ENCODE measurements at places on chromosomes 7 and 10.

DNA sequence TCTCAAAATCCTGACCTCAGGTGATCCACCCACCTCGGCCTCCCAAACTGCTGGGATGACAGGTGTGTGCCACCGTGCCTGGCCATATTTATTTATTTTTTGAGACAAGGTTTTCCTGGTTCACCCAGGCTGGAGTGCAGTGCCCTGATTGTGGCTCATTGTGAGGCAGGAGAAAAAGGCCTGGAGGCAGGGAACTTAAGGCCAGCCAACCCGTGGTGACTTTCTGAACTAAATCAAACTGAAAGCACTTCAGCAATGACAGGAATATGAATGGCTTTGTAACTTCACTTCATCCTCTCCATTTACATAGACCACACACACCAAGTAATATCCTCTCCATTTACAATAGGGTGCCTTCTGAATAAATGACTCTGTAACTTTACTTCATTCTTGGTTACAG lies 124.4 kb downstream of the CCDC3 start:
- no peak for DNase-seq

DNA sequence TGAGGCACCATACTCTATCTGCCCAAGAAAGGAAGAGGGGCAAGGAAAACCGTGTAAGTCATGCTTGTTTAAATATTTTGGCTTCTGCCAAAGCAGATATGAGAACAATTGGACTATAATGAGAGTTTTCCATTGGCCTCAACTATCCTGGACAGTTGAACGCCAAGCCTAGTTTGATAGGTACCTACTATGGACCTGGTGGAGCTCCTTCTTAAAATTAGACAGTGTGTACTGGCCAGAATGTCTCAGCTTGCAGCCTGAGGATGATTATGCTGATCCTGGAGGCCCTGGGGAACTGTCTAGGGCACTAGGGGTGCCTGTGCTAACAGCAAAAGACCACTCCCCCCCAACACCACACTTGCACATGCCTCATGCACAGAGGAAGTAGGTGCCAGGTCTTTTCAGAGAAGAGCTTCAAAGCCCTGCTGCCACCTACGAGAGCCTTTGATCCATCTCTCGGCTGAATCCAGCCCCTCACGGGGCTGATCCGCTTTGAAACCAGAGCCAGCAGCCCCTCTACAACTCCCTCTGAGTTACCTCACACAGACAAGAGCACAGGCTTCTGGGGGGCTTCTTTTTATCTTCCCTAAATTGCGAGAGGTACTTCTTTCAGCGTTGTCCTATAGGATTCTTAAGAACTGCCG lies 473.8 kb upstream of the GALNT17 start:
- no peak for DNase-seq

DNA sequence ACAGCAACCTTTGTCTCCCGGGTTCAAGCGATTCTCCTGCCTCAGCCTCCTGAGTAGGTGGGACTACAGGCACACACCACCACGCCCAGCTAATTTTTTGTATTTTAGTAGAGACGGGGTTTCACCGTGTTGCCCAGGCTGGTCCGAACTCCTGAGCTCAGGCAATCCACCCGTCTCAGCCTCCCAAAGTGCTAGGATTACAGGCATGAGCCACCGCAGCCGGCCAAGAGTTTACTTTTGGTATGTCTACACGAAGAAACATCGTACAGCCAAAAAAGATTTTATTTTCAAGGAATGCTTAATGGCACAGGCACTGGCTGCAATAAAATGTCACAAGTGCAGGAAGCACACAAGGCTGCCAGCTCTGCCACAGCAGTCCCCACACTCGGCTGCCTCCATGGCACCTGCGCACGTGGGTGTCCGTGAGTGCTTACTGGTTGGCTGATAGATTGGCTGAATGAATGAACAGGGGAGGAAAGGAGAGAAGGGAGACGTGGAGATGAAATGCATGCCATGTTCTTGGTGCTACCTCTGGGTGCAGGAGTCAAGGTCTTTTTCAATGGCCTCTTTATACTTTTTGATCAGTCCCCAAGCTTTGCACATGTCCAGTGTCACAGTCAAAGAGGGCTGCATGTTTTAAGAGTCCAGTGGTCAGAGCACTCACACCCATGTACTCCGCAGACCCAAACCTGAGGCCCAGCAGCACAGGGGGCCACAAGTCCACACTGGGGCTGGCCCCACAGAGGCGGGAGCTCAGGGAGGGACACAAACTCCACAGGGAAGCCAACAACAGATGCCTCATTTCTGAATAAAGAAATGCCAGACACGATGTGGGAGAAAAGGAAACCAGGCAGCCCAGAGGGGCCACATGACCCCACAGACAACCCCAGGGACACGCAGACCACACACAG lies 198.2 kb downstream of the MAD1L1 start:
- no peak for DNase-seq

DNA sequence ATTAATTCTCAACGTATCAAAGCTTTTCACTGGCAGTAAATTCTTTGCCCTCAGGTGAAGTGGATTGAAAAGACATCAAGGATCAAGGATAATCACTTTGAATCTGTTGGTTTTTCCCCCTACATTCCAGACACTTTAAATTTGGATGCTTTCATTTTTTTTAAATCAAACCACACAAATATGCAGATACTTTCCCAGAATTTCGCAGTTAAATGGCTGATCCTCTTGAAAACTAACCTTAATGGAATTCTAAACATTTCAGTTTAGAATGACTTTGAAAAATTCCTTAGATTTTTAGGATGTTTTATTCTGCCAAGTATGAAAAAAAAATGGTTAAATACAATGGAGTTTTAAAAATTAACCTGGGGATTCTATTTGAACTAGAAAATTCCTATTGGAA lies 325.9 kb downstream of the GFRA1 start:
- no peak for DNase-seq

- no peak for DNase-seq
Observed at GRCh38 chr10:124076148-124076733, 17.2 kb downstream of the CHST15 start.

DNA sequence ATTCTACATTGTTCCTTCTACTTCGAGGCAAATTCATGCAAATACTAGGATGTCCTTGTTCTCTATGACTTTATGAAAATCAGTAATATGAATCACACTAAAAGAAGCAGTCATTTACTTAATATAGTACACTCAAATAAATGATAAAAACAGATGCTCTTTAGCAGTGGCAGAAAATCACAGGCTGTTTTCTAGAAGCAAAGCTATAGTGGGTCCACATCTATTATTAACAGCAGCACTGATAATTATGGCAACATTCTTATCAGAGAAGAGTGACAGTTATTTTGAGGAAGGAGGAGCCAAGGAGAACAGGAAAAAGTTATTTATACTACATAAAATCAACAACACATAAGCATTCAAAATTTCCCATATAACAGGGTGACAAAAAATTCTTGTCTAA lies 16.5 kb downstream of the KIF5B start:
- DNase-seq = no peak

- DNase-seq = no peak
Observed at GRCh38 chr10:44362866-44363711, 21.8 kb downstream of the CXCL12 start.

- DNase-seq = no peak
Observed at GRCh38 chr7:43905209-43905946, 1.0 kb downstream of the URGCP start.

DNA sequence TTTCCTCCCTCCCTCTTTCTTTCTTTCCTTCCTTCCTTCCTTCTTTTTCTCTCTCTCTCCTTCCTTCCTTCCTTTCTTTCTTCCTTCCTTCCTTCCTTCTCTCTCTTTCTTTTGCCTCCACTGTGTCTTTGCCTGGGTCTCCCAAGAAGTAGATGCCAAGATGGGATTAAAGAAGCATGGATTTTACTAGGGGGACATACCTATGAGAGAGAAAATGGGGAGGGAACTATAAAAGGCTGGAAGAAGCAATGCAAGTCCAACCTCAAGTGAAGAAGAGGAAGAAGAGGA lies 33.3 kb upstream of the CRTAC1 start:
- no peak for DNase-seq

DNA sequence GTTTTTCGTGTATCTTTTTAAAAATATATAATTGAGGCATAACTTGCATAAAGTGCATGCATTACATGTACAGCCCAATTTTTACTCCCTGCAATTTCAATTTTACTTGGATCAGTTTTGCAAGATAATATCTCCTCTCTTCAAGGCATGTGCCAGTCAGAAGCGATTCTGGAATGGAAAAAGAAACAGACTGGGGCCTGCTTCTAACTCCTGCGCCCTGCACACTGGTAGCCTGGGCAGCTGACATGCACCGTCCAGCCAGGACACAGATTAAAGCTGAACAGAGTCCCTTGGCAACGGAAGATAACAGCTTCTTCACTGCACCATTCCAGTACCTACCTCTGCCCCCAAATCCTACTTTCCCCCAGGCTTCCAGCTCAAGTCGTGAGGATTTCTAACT lies 182.1 kb downstream of the FAM107B start:
- no peak for DNase-seq

GRCh38 chr7:83821866-83822265 lies 172.9 kb upstream of the SEMA3E start:
- DNase-seq = no peak

DNA sequence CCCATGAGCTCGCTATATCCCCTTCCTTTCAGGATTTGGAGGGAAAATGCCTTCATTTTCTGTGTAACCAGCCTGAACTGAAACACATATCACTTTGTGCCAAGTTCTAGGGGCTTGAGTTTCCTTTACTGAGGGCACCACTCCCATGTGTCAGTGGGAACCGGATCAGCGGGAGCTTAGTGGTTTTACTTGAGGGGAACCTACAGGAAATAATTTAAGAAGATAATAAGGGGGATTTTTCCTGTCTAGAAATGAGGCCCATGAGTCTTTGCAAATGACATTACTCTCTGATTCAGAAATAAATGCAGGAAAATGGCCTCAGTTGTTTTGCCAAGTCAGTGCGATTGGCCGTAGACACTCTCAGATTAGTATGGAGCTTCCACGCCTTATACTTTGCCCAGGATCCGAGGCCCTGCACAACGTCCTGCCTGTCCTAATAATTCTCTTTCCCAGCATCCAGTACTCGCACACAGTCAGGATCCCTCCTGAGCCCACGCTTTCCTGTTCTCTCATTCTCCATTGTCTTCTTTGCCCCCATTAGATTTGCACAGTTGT lies 86.4 kb upstream of the LYZL1 start:
- DNase-seq = no peak

GRCh38 chr7:30829471-30829870 lies 58.3 kb downstream of the MINDY4 start:
- DNase-seq = no peak

DNA sequence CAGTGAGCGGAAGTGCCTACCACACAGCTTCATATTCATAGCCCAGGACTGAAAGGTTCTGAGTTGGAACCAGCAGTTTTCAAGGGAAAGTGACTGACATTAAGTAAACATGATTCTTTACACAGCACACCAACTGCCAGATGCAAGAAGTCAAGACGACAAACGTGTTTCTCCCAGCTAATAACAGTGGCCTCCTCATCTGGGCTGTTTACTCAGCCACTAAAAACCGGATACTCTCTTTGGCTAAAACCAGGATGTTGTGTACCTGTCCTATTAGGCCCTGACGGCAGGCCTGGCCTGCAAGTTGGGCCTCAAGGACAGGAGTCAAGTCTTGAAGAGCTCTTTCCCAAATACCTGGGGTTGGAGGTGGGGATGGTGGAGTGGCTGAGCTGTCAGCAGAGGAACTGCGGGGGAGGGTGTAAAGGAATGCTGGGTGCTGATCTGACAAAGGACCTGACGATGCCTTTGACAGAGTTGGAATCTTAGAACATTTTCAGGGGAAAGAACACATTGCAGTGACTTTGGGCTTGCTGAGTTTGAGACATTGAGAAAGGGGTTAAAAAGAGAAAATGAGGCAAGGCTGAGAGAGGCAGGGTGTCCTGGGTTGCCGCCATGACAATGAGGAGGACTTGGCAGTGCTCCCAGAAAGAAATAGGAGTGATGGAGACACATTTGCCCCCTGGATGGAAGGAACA lies 57.7 kb downstream of the STEAP1B start:
- DNase-seq = no peak

DNA sequence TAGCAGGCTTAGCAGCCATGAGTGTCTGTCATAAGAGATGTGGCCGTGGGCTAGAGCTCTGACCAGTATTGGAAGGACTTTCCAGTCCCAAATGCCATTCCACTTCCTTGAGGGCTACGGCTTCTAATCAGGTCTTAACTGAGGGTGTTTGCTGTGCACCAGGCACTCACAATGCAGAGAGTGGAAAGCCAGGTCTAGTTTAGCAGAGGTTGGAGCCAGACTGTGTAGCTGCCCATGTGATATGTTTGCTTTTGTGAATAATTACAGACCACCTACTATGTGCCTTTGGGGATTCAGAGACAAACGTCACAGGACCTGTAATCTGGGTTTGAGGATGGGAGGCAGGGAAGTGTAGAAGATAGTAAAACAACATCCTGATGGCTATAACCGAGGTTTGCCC lies 79.8 kb downstream of the WDFY4 start:
- DNase-seq = no peak

GRCh38 chr7:72161534-72161933 lies 250.6 kb downstream of the CALN1 start:
- DNase-seq = no peak

GRCh38 chr10:3955955-3956617 lies 171.1 kb upstream of the KLF6 start:
- DNase-seq = peak; percentile 62

GRCh38 chr10:122373721-122374120 lies 787 bp upstream of the PLEKHA1 start:
- no peak for DNase-seq

DNA sequence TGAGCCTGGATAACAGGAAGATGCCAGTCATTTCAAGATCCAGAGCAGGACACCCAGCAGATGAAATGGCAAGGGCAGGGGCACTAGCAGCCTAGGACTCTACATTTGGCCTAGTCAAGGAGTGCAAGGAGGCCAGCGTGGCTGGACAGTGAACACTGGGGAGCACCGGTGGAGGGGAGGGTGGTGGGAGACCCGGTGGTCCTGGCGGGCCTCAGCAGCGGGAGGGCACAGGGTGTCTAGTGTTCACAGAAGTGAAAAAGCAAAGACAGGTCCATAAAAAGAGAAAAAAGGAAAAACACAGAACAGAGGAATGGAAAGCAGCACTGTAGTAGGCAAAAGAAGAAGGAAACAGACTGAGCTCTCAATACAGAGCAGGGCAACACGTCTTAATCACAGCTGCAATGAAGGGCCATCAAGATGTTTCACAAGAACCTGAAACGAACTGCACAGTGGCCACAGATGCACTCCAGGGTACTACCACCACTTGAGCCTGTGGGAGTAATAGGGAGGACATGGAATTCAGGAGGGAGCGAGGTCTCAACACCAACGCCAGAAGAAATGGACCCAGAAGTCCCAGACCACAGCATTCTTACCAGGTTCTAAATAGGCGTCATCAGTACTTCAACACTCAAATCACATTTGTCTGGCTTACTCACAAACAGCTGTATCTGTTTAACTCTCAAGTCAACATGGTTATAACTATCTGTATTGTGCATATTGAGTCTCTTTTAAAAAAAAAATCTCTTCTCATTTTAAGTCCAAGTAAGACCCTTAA lies 573.7 kb downstream of the PARD3 start:
- no peak for DNase-seq

- DNase-seq = no peak
Observed at GRCh38 chr10:15373199-15373598, 2.1 kb upstream of the FAM171A1 start.

GRCh38 chr7:28093623-28094232 lies 86.9 kb downstream of the JAZF1 start:
- peak; percentile 78 for DNase-seq

GRCh38 chr7:91517201-91517785 lies 253.1 kb downstream of the FZD1 start:
- DNase-seq = no peak

Measured in NCI-H1092 (cell line).